ENCODE measurements at places on chromosomes 7 and 10. TPM values are rescaled to one million over a fixed set of nuclear protein-coding genes. Genes with fewer than 3 reads are reported as not detected.

- no peak overlapping the region for H3K4me3 ChIP-seq
- H3K4me1 ChIP-seq = peaks cover 17% of the 10 kb centered on the region
- no peak overlapping the region for H3K27ac ChIP-seq
- no peaks in the 10 kb centered on the region for H3K36me3 ChIP-seq
- no peaks in the 10 kb centered on the region for H3K27me3 ChIP-seq
Measured at GRCh38 chr7:29199776-29200175, 5.2 kb downstream of the CHN2 start.

DNA sequence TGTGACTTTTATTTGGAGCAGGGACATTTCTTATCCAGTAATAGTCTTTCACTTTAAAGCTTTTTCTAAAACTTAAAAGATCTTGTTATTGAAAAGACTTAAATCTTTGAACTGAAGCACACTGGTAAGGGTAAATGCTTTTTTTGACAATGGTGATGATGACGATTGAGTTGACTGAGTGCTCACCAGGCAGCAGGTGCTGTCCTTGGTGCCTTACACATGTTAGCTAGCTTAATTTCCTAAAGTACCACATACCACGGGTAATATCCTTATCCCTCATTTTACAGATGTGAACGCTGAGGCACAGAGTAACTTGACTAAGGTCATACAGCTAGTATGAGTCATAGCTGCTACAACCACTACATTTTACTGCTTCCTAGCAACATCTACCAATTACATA is 200.0 kb downstream of the XPNPEP1 start:
- no peak overlapping the region for H3K4me3 ChIP-seq
- H3K36me3 ChIP-seq = no peaks in the 10 kb centered on the region
- DNase-seq = no peak
- H3K27ac ChIP-seq = no peak overlapping the region
- no peaks in the 10 kb centered on the region for H3K4me1 ChIP-seq
- no peaks in the 10 kb centered on the region for H3K27me3 ChIP-seq

The GFRA1 gene
- not detected for total RNA-seq

- H3K36me3 ChIP-seq = no peaks in the 10 kb centered on the region
- no peak overlapping the region for H3K27ac ChIP-seq
- no peaks in the 10 kb centered on the region for H3K27me3 ChIP-seq
Measured at GRCh38 chr10:116696919-116697318, 45.4 kb downstream of the HSPA12A start.

The ARID5B gene
- total RNA-seq = 38.4 TPM

DNA sequence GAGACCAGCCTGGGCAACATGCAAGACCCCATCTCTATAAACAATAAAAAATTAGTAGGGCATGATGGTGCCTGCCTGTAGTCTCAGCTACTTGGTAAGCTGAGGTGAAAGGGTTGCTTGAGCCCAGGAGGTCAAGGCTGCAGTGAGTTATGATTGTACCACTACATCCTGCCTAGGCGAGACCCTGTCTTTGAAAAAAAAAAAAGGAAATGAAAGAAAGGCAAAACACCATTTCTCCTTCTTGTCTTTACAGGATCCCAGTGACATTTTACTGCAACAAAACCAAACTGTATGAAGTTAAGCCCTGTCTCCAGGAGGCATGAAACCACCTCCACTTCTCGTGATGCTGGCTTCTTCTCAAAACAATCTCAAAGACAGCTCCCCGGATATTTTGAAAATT is 29.9 kb upstream of the PBLD start:
- H3K27ac ChIP-seq = no peak overlapping the region
- no peaks in the 10 kb centered on the region for H3K36me3 ChIP-seq
- DNase-seq = no peak
- H3K4me3 ChIP-seq = no peak overlapping the region
- H3K4me1 ChIP-seq = no peaks in the 10 kb centered on the region

DNA sequence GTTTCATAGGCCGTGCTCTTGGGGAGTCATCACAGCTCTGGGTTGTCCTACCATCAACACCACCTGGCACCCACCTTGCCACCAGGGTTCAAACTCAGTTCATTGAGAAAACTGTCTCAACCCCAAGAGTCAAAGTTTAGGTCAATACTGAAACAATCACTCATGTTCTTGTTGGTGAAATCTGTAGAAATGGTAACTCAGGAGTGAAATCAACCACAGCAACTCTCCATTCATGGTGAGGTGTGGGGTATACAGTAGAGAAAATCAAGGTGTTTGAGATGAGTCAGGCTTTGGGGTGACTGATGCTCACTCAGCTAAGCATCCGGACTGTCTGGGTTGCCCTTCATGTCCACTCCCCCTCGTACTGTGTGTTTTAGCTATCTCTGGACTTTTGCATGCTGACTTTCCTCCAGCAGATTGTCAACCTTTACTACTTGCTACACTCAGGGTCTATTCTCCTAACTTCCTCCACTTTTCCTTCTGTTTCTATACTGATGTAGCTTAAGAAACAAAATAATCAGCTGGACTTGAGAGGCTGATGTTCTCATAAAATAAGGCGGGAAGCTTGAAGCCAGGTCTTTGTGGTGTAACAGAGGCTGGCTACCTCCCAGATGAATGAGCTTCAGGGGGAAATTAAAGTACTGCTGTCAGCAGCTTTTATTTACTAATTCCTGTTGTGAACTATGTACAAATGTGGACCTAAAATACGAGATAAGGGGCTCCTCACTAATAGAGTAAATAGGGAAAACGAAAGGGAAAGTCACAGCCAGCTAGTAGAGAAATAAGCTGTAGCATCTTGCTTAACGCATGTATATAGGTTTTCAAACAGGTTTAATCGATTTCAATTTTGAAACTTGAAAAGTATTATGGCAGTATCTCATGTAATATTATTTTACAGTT is 173.6 kb upstream of the AKR1E2 start:
- no peaks in the 10 kb centered on the region for H3K27me3 ChIP-seq
- H3K36me3 ChIP-seq = no peaks in the 10 kb centered on the region
- DNase-seq = no peak
- no peak overlapping the region for H3K27ac ChIP-seq
- H3K4me1 ChIP-seq = no peaks in the 10 kb centered on the region

The MTURN gene
- 6.2 TPM for total RNA-seq

GRCh38 chr7:80488851-80489370 is 23.0 kb downstream of the GNAT3 start:
- no peak for DNase-seq
- H3K4me1 ChIP-seq = no peaks in the 10 kb centered on the region
- no peaks in the 10 kb centered on the region for H3K36me3 ChIP-seq
- H3K27ac ChIP-seq = no peak overlapping the region
- H3K27me3 ChIP-seq = no peaks in the 10 kb centered on the region

DNA sequence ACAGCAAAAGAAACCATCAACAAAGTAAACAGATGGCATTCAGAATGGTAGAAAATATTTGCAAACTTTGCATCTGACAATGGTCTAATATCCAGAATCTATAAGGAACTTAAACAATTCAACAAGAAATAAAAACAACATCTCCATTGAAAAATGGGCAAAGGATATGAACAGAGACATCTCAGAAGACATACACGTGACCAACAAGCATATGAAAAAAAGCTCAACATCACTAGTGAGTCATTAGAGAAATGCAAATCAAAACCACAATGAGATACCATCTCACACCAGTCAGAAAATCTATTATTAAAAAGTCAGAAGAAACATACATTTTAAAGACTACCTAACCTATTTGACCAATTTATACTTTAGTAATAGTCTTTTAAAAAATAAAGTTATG is 571.3 kb upstream of the NRG3 start:
- H3K36me3 ChIP-seq = no peaks in the 10 kb centered on the region
- DNase-seq = no peak

The SP8 gene
- total RNA-seq = not detected

- H3K27ac ChIP-seq = no peak overlapping the region
- H3K4me3 ChIP-seq = no peak overlapping the region
Measured at GRCh38 chr10:95813054-95813685, 57.2 kb downstream of the ENTPD1 start.

GRCh38 chr10:130863044-130863443 is 448.5 kb downstream of the TCERG1L start:
- no peaks in the 10 kb centered on the region for H3K4me1 ChIP-seq
- no peak overlapping the region for H3K27ac ChIP-seq
- H3K27me3 ChIP-seq = no peaks in the 10 kb centered on the region
- H3K36me3 ChIP-seq = no peaks in the 10 kb centered on the region

DNA sequence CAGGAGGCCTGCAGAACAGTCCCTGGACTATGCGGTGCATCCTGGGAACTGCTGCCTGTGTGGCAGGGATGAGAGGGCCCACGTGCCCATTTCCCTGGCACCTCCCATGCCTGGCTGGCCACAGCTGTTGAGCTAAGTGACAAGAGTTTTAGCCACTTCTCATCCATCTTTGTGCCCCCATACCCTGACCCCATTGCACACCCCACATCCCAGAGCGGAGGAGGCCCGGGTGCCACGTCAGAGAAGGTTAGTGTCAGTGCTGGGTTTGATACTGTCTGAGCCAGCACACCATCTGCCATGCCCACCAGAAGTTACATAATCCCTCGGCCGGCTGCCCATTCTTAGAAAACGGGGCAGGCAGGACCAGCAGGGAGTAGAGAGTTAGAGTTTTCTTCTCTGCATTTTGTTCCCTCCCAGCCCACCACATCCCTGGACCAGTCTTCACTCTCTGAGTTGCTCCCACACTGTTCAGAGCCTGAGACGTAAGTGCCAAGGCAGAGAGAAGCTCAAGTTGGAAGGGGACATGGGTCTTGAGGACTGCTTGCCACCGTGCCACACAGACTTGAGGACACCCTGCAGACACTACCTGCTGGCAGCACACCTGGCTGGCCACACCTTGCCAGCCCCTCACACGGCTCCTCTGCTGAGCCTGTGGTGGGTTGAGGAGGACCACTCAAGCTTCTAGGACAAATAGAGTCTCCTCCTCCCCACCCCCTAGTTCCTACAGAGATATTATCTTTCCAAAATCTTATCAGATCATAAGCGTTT is 13.1 kb downstream of the UNC5B start:
- no peaks in the 10 kb centered on the region for H3K27me3 ChIP-seq
- H3K4me1 ChIP-seq = no peaks in the 10 kb centered on the region
- H3K36me3 ChIP-seq = no peaks in the 10 kb centered on the region
- H3K4me3 ChIP-seq = no peak overlapping the region
- no peak for DNase-seq

GRCh38 chr10:123836418-123837145 is 55.0 kb downstream of the CPXM2 start:
- H3K27me3 ChIP-seq = no peaks in the 10 kb centered on the region
- no peak overlapping the region for H3K4me3 ChIP-seq
- H3K4me1 ChIP-seq = no peaks in the 10 kb centered on the region
- no peak overlapping the region for H3K27ac ChIP-seq

The RADIL gene
- 0.20 TPM for total RNA-seq

GRCh38 chr10:91319336-91319735 is 90.8 kb upstream of the HECTD2 start:
- H3K4me1 ChIP-seq = no peaks in the 10 kb centered on the region
- no peaks in the 10 kb centered on the region for H3K36me3 ChIP-seq
- H3K27me3 ChIP-seq = no peaks in the 10 kb centered on the region
- no peak overlapping the region for H3K4me3 ChIP-seq
- H3K27ac ChIP-seq = no peak overlapping the region

GRCh38 chr10:71243756-71244395 is 31.5 kb downstream of the UNC5B start:
- no peaks in the 10 kb centered on the region for H3K4me1 ChIP-seq
- H3K27ac ChIP-seq = no peak overlapping the region
- DNase-seq = no peak
- no peaks in the 10 kb centered on the region for H3K27me3 ChIP-seq

- H3K27me3 ChIP-seq = no peaks in the 10 kb centered on the region
- H3K36me3 ChIP-seq = peaks cover 9% of the 10 kb centered on the region
- H3K4me3 ChIP-seq = no peak overlapping the region
- H3K4me1 ChIP-seq = no peaks in the 10 kb centered on the region
- DNase-seq = no peak
Measured at GRCh38 chr7:139575338-139575680, 51.8 kb downstream of the CLEC2L start.

The LOXL4 gene
- total RNA-seq = not detected

DNA sequence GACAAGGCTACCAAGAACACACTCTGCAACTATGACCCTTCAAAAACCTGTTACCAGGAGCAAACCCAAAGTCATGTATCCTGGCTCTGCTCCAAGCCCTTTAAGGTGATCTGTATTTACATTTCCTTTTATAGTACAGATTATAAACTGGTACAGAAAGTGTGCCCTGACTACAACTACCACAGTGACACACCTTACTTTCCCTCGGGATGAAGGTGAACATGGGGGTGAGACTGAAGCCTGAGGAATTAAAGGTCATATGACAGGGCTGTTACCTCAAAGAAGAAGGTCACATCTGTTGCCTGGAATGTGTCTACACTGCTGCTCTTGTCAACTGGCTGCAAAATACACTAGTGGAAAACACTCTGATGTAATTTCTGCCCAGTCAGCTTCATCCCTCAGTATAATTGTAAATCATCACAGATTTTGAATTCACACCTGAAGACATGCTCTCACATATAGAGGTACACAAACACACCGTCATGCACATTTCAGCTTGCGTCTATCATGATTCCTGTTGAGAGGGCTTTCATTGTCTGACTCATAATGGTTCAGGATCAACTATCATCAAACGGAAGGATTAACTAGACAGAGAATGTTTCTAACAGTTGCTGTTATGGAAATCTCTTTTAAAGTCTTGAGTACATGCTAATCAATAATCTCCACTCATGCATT is 318.3 kb downstream of the NXPH1 start:
- H3K27me3 ChIP-seq = no peaks in the 10 kb centered on the region
- H3K4me1 ChIP-seq = no peaks in the 10 kb centered on the region
- DNase-seq = no peak
- no peaks in the 10 kb centered on the region for H3K36me3 ChIP-seq
- no peak overlapping the region for H3K4me3 ChIP-seq
- H3K27ac ChIP-seq = no peak overlapping the region

DNA sequence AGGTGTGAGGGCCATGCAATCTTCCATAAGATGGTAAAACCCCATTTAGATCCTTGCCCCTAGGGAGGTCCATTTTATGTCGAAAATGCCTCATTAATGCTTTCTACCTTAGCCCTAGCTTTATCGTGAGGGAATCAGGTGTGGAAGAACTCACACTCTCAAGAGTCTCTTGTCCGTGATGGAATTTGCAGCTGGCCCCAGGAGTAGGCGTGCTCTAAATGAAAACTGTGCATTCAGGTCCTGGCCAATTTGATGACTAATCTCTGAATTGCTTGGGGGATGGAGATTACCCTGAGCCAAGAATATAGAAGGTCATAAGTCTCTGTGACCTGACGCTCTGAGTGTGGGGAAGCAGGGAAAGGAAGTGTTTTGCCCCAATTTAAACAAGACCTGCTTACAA is 6.6 kb downstream of the C10orf90 start:
- H3K27ac ChIP-seq = no peak overlapping the region
- no peaks in the 10 kb centered on the region for H3K36me3 ChIP-seq
- no peaks in the 10 kb centered on the region for H3K27me3 ChIP-seq
- H3K4me1 ChIP-seq = no peaks in the 10 kb centered on the region
- DNase-seq = no peak
- H3K4me3 ChIP-seq = no peak overlapping the region

GRCh38 chr7:38335128-38335491 is 61.7 kb upstream of the TARP start:
- H3K27ac ChIP-seq = peak overlapping the region; percentile 18
- DNase-seq = no peak
- no peaks in the 10 kb centered on the region for H3K36me3 ChIP-seq
- peak overlapping the region; percentile 50 for H3K4me3 ChIP-seq

The TAS2R41 gene
- not detected for total RNA-seq

- H3K36me3 ChIP-seq = no peaks in the 10 kb centered on the region
- no peak overlapping the region for H3K27ac ChIP-seq
- peaks cover 10% of the 10 kb centered on the region for H3K27me3 ChIP-seq
- no peak for DNase-seq
- no peaks in the 10 kb centered on the region for H3K4me1 ChIP-seq
Measured at GRCh38 chr10:124378881-124379471, 39.7 kb downstream of the OAT start.

The CALML3 gene
- total RNA-seq = not detected

GRCh38 chr10:110725801-110726630 is 81.9 kb downstream of the RBM20 start:
- H3K36me3 ChIP-seq = no peaks in the 10 kb centered on the region
- no peaks in the 10 kb centered on the region for H3K27me3 ChIP-seq
- no peak for DNase-seq
- peaks cover 32% of the 10 kb centered on the region for H3K4me1 ChIP-seq

Measured in CD8-positive, alpha-beta memory T cell (primary cell).